Natural killer cell treated with Interleukin-12 subunit alpha and Interleukin-12 subunit beta and Interleukin-15 and Interleukin-18, amount 100 ng/mL, for 72 hours (primary cell): ENCODE measurements at places on chromosomes 7 and 10. TPM values are rescaled to one million over a fixed set of nuclear protein-coding genes. Genes with fewer than 3 reads are reported as not detected.

RBM33 gene
- total RNA-seq = 128 TPM

ADRB1 gene
- total RNA-seq = 1.3 TPM

SLC16A9 gene
- total RNA-seq = 0.45 TPM

GRCh38 chr7:69620650-69621049 lies 22.4 kb downstream of the AUTS2 start:
- no peak for DNase-seq
- peaks cover 2% of the 10 kb centered on the region for H3K27me3 ChIP-seq
- no peak overlapping the region for H3K4me3 ChIP-seq
- H3K4me1 ChIP-seq = peaks cover 5% of the 10 kb centered on the region
- H3K36me3 ChIP-seq = no peaks in the 10 kb centered on the region

DNA sequence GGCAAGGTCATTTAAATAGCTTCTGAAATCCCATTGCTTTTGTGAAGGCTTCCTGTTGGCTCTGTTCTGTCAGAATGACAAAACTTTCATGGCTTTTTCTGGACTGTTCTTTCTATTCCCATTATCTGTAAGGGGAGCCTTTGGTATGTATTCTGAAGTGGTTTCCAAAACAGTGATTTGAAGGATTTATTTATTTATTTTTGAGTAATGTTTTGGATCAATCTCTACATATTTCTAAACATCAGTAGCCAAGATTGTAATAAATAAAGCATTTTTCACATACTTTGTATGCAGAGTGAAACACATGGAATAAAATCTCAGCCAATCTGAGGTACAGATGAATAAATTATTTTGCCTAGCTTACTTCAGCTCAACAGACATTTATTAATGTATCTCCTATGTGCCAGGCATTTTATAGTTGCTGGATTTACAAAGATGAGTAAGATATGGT lies 121.1 kb downstream of the BBS9 start:
- no peaks in the 10 kb centered on the region for H3K27me3 ChIP-seq
- H3K4me1 ChIP-seq = no peaks in the 10 kb centered on the region

DNA sequence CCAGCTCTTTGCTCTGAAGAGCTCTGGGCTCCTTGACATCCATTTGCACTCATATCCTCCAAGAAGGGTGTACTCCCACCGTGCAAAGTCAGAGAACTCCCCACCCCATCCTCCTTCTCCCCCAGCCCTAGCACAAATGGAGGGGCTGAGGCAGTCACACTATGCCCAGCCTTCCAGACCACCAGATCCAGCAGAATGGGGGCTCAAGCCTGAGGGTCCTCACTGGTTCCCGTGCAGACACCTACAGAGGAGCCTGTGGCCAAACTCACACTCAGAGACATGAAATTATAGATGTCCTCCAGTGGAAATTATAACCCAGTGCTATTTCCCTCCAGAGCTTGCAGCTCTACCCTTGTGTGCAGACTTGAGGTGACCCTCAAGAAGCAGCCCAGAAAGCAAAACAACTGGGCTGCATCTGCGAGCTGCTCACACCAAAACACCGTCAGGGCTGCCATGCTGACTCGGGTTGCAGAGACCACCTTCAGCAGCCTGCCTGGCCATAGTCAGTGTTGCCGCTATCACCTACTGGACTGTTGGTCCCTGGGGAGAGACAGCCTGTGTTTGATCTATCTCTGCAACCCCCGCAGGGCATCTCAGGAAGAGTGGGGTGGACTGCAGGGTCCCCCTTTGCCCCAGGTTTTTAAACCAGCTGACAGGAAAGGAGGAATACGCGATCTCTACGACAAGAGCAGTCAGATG lies 7.4 kb downstream of the ZNF488 start:
- peaks cover 43% of the 10 kb centered on the region for H3K27me3 ChIP-seq
- H3K27ac ChIP-seq = no peak overlapping the region
- no peak for DNase-seq
- H3K4me1 ChIP-seq = no peaks in the 10 kb centered on the region
- H3K4me3 ChIP-seq = no peak overlapping the region

DNA sequence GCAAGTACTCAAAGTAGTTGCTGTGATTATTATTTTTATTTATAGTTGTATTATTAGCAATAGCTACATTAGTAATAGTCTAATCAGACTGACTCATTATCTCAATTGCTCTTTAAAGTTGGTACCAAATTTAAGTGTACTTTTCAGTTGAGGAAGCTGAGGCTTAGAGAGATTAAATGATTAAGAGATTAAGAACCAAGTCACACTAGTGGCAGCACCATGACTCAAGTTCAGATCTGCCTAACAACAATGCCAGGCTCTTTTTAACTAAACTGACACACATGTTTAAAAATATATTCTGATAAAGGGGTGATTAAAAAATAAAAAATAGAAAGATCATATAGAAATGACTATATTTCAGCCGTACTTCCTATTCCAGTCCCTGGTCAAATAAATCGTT lies 42.0 kb downstream of the FZD1 start:
- no peak overlapping the region for H3K27ac ChIP-seq
- no peak for DNase-seq
- no peaks in the 10 kb centered on the region for H3K4me1 ChIP-seq
- H3K27me3 ChIP-seq = no peaks in the 10 kb centered on the region
- H3K36me3 ChIP-seq = no peaks in the 10 kb centered on the region
- no peak overlapping the region for H3K4me3 ChIP-seq

GRCh38 chr10:18332484-18332883 lies 192.3 kb downstream of the CACNB2 start:
- H3K27ac ChIP-seq = no peak overlapping the region
- no peaks in the 10 kb centered on the region for H3K27me3 ChIP-seq
- DNase-seq = no peak
- H3K36me3 ChIP-seq = no peaks in the 10 kb centered on the region
- no peaks in the 10 kb centered on the region for H3K4me1 ChIP-seq

DNA sequence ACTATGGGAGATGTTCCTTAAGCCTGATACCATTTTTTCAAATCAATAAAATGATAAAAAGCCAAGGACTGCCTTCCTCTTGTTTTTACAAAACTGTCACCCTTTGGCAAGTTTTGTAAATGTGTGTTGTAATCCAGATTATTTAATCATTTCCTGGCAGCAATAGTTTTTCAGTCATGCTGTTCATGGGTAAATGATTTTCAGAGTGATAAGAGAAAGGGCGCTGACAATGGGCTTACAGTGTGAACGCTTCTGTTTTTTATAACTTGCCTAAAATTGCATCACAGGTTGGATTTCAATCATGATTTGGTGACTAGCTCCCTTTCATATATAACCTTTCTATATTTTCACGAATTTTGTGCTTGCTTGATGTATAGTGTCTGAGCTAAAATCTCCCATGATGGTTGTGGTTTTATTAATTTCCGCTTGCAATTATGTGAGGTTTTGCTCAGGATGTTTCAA lies 19.0 kb upstream of the DMBT1 start:
- peaks cover 6% of the 10 kb centered on the region for H3K27me3 ChIP-seq
- H3K27ac ChIP-seq = no peak overlapping the region
- no peak for DNase-seq
